ENCODE measurements at places on chromosomes 11 and 22. TPM values are rescaled to one million over a fixed set of nuclear protein-coding genes. Genes with fewer than 3 reads are reported as not detected.

MRGPRE gene
- not detected for total RNA-seq

HNRNPUL2 gene
- total RNA-seq: 21.2 TPM

GRAP2 gene
- total RNA-seq: 1.4 TPM

MRGPRX4 gene
- total RNA-seq: not detected

BIRC3 gene
- total RNA-seq: 7.5 TPM

ART1 gene
- not detected for total RNA-seq

FOLR3 gene
- 0.68 TPM for total RNA-seq

RGL4 gene
- total RNA-seq: not detected

PPP6R3 gene
- total RNA-seq: 122 TPM

MUC15 gene
- not detected for total RNA-seq

OR51F2 gene
- not detected for total RNA-seq

CASP12 gene
- total RNA-seq: 0.94 TPM

SCUBE1 gene
- total RNA-seq: 1.2 TPM

DSCAML1 gene
- 0.82 TPM for total RNA-seq

SLC35F2 gene
- 3.9 TPM for total RNA-seq

TPBGL gene
- not detected for total RNA-seq

ZP1 gene
- total RNA-seq: not detected

TMEM134 gene
- 85.5 TPM for total RNA-seq

PKP3 gene
- 0.88 TPM for total RNA-seq

APIP gene
- total RNA-seq: 36.9 TPM

RAC2 gene
- 16.3 TPM for total RNA-seq

GLYAT gene
- total RNA-seq: 2.4 TPM

CASTOR1 gene
- total RNA-seq: 26.9 TPM
